ENCODE measurements at places on chromosomes 12 and 14.

DNA sequence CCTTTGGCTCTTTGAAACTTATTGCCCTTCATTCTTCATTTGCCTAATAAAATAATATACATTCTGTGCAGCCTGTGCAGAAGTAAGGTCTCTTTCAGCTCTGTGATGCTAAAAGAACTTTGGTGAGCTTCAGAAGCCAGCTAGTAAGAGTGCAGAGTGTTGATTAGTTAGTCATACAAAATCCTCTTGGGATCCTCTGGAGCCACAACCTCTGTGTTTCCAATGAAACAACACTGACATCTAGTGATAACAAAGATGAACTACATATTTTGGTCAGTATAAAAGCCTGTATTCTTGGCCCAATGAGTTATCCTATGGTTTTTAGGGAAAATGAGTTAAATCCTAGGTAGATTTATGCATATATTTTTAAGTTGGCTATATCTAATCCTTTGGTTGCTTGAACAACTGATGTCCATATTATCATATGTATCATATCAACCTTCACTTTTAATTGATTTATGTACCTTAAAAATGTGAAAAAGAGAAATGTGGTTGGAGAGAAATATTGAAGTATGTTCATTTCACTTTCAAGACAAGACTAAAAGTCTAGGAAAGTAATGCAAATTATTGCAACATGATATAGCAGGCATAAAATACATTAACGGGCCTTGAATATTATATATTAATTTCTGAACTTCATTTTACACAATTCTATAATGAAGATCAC is 158.4 kb downstream of the KLHL28 start:
- DNase-seq = peak; percentile 69

DNA sequence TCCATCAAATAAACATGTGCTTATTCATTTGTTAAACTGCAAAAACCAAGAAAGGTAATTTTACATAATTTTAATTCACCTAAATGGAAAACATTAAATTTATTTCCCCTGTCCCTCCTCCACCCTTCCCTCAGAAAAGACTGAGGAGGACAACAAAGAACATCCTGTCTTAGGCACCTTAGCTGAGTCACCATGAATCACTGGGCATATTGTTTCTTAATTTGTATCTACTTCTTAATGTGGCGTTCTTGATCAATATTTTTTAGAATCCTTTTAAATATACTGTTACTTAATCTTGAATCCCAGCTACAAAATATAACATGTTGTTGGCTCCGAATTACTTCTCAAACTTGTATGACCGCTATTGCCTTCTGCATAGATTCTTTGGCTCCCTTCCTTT is 23.5 kb downstream of the SIX6 start:
- DNase-seq = no peak

DNA sequence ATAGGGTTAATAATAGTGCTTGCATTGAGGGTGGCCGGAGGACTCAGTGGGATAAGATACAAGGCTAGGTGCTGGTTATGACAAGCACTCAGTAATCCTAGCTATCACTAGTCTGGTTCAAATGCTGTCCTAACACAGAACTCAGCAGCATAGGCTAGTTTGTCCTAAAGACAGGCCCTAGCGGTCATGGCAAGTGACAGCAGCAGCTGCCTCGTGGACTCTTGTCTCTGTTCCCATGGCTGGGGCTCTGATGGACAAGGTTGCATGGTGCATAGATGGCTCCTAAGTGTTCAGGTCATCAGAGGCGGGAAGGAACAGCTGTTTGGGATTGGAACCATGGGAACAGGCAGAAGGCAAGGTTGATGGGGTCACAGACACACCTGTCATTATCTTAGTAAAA is 42.4 kb upstream of the IGF1 start:
- DNase-seq = no peak

DNA sequence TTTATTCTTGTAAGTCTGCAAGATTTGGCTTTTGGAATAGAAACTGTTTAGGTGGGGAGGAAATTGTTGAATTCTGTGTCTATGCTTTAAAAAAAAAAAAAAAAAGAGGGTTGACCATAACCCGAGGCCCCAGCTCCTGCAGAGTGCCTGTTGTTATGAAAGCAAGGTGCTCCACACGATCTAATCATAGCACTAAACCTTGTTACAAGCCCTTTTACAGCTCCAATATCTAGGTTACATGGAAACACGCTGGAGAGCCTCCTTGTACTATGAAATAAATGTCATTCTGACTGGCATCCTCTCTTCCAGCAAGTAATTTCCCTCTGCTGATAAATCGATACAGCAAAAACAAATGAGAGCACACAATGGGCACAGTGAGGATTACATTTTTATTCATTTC is 303.1 kb upstream of the SOX5 start:
- DNase-seq = no peak

DNA sequence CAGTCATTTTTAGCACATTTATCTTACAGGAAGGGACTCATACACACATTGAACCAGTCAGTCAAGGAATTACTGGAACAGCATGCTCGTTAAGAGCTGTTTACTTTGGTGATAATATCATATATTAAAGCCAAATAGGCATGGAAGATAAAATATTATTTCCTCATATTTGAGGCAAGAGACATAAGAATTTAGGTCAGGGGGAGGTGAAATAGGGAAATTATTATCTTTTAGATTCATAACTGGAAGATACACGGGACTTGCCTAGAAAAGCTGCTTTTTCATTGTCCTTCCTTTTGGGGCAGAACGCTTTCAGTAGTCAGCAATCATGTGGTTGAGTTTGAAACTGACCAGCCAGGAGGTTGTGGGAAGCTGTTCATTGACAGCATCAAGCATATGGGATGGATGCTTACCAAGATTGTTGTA is 72.5 kb downstream of the NTN4 start:
- DNase-seq = no peak

GRCh38 chr12:119409043-119409442 is 74.5 kb downstream of the CCDC60 start:
- no peak for DNase-seq

- peak; percentile 60 for DNase-seq
Measured at GRCh38 chr12:50934981-50935807, 17.1 kb upstream of the HIGD1C start.

DNA sequence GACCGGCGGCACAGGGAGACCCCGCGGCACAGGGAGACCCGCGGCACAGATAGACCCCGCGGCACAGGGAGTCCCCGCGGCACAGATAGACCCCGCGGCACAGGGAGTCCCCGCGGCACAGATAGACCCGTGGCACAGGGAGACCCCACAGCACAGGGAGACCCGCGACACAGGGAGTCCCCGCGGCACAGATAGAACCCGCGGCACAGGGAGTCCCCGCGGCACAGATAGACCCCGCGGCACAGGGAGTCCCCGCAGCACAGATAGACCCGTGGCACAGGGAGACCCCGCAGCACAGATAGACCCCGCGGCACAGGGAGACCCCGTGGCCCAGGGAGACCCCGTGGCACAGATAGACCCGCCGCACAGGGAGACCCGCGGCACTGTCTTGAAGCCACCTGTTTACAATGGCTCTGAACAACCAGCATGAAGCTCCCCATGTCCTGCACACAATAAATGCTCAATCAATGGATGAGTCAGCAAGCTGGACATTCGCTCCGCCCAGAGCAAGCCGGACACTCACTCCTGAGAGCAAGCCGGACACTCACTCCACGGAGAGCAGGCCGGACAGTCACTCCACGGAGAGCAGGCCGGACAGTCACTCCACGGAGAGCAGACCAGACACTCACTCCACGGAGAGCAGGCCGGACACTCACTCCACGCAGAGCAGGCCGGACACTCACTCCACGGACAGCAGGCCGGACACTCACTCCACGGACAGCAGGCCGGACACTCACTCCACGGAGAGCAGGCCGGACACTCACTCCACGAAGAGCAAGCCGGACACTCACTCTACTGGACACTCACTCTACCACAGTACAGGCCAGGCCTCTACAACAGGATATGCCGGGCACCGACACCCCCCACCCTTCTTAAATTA is 121.9 kb downstream of the RFLNA start:
- no peak for DNase-seq

DNA sequence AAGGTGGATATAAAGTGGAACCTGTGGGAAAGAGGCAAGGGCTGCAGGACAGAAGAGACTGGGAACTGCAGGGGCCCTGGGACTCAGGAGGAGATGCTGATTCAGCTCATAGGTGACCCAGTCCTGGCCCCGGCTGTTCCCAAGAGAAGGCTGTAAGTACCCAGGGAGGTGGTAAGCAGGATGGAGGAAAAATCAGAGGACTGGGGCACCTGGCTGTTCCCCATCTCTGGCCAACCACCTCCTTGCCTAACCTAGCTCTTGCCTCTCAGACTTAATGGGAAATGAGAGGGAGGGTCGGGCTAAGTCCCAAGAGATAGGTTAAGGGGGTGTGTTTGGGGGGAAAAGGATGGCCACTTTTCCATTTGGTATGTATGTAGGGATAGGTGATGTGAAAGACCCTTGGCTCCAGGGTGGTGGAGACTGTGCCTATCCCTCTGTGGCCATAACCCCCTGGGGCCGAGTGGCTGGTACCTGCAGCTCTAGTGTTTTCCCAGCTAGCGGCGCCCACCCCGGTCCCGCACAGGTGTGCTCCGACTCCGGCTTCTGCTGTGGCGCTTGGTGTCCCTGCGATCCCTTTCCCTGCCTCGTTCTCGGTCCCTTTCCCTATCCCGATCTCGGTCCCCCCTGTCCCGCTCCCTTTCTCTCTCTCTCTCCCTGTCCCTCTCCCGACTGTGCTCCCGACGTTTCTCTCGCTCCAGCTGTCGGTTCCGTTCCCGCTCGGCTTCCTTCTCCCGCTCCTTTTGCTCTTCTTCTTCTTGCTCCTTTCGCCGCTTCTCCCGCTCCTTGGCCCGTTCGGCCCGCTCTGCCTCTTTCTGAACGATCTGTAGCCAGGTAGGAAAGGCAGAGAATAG is 1.6 kb upstream of the CDH24 start:
- no peak for DNase-seq

- DNase-seq = no peak
Measured at GRCh38 chr14:70398706-70399431, 18.0 kb downstream of the SYNJ2BP start.

GRCh38 chr14:89264196-89264800 is 152.7 kb downstream of the FOXN3 start:
- DNase-seq = no peak

DNA sequence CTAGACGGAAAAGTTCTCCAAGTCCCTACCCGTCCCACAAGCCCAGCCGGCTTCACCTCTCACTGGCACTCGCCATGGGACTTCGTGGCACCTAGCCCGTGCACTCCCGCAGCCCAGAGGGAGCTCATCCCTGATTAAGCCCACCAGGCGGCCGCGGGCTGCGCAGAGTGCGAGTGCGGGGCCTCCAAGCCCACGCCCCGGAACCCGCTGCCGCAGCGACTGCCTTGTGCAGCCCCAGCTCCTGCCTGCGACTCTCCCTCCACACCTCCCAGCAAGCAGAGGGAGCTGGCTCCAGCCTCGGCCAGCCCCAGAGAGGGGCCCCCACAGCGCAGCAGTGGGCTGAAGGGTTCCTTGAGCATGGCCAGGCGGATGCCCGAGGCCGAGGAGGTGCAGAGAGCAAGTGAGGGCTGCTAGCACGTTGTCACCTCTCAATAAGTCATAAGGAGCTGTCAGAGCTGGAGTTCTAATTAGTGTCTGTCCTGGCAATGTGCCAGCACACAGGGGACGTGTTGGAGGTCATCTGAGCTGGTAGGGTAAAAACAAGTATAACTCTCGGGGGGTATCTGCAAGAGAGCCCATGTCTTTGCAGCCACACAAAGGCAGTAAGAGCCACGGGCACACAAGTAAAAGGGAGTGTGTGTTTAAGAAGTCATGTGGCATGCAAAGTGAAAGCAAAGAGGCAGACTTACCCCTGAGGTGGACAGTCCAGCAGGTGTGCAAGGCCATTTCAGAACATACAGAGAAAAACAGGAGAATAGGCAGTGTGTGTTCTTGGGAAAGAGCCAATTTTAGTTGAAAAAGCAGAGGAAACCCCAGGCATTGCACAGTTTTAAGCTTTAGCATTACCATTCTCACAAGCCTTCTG is 27.1 kb upstream of the TMTC2 start:
- DNase-seq = no peak

DNA sequence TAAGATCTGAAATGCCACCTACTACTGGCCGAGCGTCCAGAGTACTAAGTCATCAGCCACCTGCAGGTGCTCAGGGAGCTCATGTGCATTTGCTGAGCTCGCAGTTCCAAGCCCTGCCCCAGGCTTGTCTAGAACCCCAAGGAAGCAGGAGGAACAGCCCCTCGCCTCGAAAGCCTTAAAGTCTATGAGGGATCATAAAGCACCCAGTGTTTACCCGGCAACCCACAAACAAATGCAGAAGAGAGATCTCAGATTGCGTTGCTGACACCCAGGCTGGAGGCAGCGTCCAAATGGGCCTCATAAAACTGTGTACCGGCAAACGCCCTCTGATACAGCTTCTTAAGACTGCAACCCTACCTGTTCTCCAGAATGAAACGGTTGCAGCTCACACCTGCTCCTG is 6.8 kb downstream of the KDM2B start:
- no peak for DNase-seq

DNA sequence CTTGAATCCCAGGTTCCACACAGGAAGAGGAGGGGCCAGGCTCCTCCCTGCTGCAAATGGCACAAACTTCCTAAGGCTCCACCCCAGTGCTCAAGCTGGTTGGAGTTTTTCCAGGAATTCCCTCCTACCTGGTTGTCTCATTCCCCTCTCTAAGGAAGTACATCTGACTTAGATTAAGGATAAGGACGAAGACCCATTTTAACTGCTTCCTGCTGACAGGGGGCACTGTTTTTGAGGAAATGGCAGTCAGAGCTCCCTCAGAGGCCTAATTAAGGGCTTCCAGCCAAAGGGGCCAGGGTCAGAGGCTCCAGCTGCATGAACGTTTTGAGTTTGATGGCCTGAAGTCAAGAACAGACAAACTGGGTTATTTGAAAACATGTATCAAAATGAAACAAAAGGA is 1084.7 kb downstream of the SLC6A15 start:
- DNase-seq = no peak

DNA sequence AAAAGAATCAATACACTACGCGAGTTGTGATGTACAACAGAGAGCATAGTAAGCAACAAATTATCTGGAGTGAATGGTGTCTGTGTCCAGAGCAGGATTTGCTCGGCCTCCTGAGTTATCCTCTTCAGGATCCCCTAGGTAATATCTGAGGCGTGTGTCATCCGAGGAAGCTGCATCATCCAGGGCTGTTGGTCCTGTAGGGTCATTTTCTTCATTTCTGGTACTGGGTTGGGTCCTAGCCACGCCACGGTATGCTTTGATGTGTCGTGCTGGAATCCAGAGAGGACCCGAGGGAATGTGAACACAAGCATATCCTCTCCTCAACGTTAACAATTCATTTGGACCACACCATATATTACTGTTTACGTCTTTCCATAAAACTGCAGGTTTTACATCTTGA is 19.0 kb upstream of the CLEC4E start:
- DNase-seq = no peak
